ENCODE measurements at places on chromosomes 2 and 18.

GRCh38 chr2:203803053-203803429 is 64.5 kb upstream of the CTLA4 start:
- DNase-seq = no peak

- DNase-seq = no peak
These were observed 116.9 kb downstream of the METTL8 start for GRCh38 chr2:171316755-171317337.

DNA sequence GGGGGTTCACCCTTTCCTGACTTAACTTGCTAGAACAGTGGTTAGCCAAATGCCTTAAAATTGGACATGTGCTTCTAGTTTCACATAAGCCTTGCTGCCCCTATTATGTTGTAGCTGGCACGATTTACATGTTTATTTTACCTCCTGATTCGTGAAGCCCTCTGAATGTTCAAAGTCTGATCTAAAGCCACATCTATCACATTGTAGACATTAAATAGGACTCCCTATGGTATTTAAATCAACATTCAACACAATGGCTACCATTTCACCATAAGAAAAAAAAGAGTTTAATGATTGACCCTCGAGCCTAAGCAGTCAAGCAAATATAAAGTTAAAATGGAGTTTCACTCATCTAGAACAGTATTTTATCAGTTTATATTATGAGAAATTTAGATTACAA is 151.5 kb downstream of the GULP1 start:
- DNase-seq = no peak

DNA sequence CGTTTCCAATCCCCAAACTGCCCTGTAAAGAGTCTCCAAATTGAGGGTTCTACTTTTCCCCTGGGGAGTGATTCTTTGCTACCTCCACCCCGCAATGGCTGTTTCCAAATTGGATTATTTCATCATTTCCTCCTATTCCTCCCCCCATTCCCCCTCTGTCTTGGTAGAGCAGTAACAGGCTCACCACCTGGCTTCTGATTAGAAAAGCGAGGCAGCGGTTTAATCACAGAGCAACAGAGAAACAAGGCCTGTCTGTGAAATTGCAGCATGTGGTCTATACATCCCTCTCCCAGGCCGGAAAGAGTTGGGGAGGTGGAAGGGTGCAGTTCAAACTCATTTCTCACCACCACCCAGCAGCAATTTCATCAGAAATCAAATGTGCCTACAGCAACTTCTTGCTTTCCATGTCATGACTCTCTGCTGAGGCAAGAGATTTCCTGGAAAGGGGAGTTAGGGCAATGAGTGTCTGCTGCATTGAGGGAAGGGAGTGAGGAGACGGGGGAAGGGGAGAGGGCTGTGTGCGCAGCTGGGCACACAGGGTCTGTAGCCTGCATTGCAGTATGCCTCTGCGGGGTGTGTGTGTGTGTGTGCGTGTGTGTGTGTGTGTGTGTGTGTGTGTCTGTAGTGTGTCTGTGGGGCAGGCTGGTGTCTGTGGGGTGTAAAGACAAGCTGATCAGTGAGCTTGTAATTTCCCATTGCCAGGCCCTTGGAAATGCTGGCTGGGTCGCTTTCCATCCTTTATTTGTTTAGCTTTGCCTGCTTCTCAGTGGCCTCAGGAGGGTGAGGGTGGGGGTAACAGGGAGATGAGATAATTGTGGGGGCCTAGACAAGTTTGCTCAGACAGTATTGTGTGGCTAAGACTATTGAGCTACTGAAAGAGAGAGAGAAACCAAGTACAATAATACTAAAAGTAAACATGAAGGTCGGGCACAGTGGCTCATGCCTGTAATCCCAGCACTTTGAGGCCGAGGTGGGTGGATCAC is 13.5 kb upstream of the IGFBP2 start:
- no peak for DNase-seq

DNA sequence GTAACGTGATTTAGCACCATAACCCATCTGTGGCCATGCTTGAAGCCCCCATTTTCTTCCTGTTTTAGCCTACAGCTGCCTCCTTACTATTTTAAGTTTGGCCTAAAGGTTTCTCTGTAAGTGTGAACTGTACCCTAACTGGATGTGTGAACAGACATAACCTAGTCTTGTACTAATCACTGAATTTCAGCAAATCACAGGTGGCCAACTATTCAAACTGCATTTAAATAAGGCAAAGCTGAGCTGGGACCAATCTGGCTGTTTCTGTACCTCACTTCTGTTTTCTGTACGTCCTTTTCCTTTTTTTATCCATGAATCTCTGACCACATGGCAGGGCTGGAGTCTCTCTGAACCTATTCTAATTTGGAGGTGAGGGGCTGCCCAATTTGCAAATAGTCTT is 452.7 kb upstream of the HS6ST1 start:
- DNase-seq = no peak

- no peak for DNase-seq
These were observed 95.4 kb downstream of the DOCK10 start for GRCh38 chr2:224946895-224947294.

GRCh38 chr2:9302755-9303154 is 96.1 kb downstream of the ASAP2 start:
- DNase-seq = no peak

- no peak for DNase-seq
These were observed 17.0 kb downstream of the INHBB start for GRCh38 chr2:120362926-120363325.

- DNase-seq = no peak
These were observed 3.8 kb downstream of the SEC11C start for GRCh38 chr18:59143441-59143840.

- DNase-seq = no peak
These were observed 4.2 kb downstream of the IRS1 start for GRCh38 chr2:226795281-226796011.

DNA sequence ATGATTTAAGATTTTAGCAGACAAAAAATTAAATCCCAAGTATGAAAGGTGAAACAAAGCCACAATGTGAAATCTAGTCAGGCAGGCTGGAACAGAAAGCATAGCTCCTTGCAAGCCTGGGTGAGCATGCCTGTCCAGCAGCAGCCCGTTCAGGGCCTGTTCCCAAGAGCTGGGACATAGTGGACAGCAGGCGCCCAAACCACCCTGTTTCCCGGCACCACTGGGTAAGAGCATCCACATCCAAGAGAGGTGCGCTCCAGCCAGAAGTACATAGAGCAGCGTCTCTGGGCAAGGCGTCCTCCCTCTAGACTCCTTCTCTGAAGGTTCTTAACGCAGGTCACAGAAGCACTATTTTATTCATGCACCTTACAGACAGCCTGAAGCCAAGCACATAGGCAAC is 80.8 kb downstream of the DNER start:
- no peak for DNase-seq
